GM23248 (cell line): ENCODE measurements at places on chromosomes 2 and 18.

- DNase-seq = no peak
Observed at GRCh38 chr18:22913861-22914260, 19.3 kb upstream of the RBBP8 start.

DNA sequence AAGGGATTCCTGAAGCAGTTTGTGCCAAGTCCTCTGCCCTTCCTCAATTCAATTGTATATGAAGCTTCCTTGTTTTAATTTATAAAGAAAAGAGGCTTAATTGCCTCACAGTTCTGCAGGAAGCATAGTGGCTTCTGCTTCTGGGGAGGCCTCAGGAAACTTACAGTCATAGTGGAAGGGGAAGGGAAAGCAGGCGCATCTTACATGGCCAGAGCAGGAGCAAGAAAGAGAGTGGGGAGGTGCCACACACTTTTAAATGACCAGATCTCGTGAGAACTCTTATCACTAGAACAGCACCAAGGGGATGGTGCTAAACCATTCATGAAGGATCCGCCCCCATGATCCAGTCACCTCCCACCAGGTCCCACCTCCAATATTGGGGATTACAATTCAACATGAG lies 114.2 kb downstream of the SGPP2 start:
- no peak for DNase-seq

GRCh38 chr2:175606010-175606841 lies 395.8 kb downstream of the LNPK start:
- DNase-seq = peak; percentile 61

DNA sequence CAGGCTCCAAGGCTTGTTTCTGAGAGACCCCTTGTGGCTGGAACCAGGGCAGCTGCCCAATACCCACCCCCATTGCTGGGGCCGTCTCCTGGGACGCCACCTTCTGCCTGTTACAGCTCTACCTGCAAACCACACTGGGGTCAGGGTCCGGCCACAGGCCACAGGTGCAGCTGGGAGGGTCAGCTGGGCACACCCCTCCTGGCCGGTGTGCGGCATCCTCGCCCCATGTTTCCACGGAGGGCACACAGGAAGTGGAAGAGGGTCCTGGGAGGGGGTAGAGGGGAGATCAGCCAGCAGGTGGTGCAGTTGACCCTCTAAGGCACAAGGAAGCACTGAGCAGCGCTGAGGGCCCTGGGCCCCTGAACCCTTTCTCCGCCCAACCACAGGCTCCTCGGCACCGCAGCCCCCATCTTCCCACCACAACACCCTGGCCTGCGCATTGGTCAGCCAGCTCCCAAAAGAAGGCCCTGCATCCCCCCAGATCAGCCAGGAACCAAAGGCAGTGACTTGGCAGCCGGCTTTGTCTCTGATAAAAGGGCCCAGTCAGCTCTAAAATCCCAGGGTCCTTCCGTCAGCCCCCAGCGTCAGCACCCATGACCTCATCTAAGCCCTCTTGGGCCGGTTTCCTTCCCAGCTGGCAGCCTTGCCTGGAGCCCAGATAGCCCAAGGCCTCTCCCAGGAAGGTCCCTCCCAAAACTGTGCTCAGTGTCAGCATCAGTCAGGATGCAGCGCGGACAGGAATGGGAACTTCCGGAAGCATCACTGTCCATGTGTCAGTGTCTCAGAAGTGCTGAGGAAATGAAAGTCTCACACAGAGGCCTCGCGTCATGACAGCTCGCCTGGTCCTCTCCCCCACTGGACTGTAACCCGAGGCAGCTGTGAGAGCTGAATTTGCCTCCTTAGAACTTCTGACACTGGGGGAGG lies 1.7 kb downstream of the ERFE start:
- no peak for DNase-seq

GRCh38 chr18:4172196-4173100 lies 282.7 kb downstream of the DLGAP1 start:
- DNase-seq = no peak

- DNase-seq = peak; percentile 27
Observed at GRCh38 chr2:143524559-143525401, 395.6 kb downstream of the ARHGAP15 start.

DNA sequence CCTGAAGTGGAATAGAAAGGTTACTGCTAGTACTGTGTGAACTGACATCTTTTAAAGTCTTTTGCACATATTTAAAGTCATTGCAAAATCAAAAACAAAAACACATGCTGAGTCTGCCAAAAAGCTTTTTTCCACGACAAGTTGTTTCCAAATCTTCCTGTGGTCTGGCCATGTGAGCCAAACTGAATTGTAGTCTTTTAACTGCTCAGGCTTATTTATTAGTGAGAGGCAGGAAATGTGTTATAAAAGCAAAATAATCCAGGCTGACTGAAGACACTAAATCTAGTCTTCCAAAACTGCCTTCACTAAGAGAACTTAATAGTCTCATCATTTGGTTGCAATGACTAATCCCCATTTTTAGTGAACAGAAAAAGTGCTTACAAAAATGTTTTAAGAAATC lies 2.3 kb downstream of the KRCC1 start:
- peak; percentile 73 for DNase-seq

DNA sequence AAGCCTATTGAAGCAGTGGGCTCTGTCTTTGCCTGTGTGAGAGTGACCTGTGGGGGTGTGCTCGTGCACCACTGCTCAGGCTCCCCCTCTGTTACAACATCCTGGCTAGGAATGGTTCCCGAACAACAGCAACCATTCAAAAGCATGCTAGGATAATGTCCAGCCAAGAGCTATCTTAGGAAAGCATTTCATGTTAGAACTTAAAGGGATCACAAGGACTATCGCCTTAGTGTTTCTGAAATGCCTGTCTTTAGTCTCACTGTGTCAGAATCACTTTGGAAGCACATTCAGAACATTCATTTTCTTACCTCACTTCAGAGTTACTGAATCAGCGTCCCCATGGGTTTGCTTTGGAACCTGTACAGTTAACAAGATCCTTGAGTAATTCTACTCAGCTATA lies 134.9 kb upstream of the DSEL start:
- DNase-seq = peak; percentile 66

GRCh38 chr2:23366720-23367119 lies 18.3 kb upstream of the KLHL29 start:
- DNase-seq = no peak

GRCh38 chr18:50080932-50081560 lies 113.9 kb downstream of the MYO5B start:
- no peak for DNase-seq

- peak; percentile 34 for DNase-seq
Observed at GRCh38 chr2:61328707-61329251, 142.1 kb downstream of the USP34 start.

DNA sequence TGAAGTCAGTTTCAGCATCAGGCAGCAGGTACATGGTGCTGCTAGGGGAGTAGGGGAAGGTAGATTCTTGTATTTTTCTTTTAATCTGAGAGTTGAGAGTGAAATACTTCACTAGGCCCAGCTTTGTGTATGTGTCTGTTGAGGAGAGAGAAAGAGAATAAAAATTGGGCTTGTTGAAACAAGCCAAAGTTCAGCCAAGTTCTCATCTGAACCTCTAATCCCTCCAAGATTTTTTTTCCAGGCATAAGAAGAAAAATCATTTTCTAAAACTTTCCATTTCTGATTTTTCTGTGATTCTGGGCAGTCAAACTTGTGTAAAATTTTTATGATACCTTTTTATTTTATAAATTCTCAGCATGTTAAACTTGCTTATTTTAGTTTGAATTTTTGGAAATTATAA lies 55.6 kb downstream of the PTPRM start:
- DNase-seq = no peak

GRCh38 chr18:6857300-6857699 lies 127.8 kb downstream of the ARHGAP28 start:
- DNase-seq = no peak

DNA sequence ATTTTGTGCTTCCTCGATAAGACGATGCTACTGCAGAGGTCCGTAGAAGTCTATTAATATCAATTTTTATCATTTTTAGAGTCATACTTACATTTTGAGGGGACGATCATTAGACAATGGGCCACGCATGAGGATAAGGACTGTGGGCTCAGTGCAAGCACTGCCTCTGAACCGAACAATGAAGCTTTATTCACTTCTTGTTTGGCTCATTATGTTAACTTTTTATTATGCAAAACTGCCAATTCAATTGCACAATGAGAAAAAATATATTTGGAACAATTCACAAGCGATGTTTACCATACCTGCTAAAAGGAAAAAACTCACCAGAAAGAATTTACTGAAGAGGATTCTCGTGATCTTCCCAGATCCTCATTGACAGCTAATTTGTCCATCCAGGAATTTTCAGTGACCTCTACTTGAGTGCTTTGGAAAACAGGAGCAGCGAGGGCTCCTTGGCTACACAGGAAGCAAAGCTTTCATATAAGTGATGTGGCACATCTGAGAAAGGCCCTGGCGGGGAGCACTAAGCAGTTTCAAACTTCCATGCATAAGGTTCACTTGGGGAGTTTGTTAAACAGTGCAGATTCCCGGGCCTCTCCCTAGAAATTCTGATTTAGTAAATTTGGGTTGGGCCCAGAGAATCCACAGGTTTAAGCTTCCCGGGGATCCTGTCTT lies 13.3 kb upstream of the CAPN13 start:
- no peak for DNase-seq

DNA sequence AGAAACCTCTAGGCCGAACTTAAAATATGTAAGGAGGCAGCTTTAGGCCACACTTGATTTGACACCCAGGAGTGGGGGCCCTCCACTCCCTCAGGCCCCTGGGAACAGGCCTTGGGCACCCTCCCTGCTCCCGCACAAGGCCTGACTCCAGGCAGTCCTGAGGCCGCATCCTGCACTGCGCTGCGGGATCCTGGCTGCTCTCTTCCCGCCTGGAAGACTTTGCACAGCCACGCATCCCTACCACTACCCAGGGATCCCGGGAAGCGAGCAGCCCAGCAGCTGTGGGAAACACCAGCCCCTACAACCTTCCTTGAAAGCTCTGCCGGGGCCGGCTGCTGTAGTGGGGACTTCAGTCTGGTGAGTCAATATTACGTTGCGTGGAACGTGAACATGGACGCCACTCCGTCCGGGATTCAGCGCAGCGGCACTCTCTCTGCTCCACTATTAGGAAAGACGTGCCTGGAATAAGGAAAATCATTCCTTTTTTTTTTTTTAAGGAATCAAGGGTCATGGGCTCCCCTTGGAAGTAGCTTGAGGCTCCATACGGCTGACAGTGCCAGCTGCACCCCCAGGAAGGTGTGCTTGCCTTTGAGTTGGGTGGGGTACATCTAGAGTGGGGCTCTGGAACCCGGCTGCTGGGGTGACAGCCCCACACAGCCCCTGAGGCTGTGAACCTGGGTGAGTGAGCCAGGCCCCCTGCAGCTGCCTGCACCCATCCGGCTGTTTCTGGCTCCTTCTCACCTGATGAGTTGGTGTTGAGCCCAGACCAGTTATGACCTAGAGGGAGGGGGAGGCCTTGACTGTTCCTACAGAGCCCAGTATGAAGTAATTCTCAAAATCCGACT lies 119.2 kb upstream of the TMEM18 start:
- no peak for DNase-seq

DNA sequence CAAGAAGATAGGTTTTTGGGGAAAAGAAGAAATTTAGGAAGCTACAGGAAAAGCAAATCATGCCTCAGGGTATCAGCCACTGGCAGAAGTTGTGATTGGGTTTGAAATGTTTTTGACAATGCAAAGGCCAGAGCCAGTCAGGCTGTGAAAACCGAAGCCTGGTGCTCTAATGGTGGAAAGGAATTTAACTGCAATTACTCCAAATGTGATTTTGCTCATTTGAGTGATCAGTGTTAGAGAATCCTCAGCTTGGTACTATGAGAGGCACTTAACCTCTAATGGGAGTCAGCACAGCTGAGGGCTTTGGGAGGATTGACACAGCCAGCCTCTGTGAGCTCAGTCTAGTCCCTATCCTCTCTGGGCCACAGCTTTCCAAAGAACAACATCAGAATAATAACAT lies 176.5 kb downstream of the LRRTM1 start:
- no peak for DNase-seq

DNA sequence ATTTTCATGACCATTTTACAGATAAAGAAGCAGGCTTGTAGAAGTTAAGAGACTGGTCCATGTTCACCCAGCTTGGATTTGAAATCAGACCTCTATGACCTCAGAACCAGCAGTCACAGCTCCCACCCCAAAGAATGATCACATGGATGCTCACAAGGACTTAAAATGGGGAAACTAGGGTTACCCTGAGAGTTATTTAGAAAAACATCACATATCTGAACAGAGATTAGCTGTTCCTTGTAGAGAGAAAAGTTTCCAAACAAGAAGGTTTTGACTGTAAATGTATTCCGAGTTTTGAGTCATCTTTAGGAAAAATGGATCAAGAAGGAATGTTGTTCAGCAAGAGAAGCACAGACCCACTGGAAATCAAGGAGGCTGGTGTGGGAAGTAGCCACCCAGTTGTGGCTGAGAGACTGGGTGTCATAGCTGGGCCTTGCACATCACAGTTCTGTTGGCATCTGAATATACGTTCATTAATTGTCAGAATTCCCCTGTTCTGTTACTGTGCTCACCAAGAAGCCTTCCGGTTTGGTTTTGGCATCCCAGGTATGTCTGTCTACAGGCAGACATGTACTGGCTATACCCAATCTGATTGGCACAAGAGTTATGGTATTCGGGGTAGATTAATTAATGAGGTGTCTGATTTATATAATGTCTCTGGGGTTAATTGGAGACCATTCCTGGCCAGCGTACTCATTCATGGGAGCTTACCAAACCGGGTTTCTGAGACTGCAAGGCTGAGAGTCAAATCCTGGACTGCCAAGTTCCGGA lies 371.8 kb upstream of the SLC14A2 start:
- DNase-seq = no peak

DNA sequence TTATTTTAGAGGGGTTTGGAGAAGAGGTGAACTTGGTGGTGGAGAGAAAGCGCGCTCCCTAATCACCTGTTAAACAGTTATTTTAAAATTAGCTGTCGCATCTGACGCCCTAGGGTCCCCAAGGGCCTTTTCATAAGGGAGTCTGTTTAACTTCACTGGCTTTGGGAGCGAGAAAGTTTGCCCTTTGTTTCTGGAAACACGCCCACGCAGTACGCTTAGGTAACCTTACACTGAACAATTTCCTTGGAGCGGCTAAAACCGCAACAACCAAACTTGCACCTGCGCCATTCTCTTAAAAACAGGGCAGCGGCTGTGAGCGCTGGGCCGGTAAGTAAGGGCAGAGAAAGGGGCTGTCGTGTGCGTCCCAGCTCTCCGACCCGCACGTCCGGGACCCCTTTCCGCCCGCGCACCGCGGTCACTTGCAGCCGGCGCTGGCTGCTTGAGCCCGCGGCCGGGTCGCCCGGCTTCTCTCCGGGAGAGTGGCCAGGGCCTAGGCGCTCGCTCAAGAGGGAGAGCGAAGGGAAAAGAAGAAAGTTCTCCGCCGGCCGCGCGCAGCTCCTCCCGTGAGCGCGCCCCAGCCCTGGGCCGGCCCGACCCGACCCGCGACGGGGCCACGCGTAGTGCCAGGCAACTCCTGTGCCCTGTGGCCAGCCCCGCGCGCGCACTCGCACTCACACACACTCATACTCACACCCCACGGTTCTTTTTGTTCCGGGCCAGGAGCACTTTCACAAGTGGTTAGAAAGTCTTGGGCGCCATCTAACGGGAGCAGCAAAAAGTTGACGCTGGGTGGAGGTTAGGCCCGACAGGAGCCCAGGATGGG lies 19.2 kb downstream of the POU3F3 start:
- peak; percentile 84 for DNase-seq
